ENCODE measurements at places on chromosomes 4 and X.

DNA sequence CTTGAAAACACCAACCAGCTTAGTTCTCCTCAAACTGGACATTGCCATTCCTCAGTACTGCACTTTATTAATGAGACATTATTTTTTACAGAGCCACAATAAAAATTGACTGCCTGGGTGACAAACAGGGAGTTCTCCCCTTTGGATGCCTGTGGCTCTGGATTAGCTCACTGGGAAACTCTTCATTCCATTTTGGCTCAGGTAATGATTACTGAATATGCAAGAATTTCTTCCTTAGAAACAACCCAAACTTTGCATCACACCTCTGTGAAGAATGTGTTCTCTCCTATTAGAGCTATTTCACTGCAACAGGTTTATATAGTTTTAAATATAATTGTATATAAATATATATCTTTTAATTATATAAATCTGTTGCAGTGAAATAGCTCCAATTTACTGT, 2065.8 kb downstream of the ARAP2 start:
- DNase-seq: no peak

GRCh38 chr4:116217781-116218180, 867.6 kb downstream of the TRAM1L1 start:
- no peak for DNase-seq

DNA sequence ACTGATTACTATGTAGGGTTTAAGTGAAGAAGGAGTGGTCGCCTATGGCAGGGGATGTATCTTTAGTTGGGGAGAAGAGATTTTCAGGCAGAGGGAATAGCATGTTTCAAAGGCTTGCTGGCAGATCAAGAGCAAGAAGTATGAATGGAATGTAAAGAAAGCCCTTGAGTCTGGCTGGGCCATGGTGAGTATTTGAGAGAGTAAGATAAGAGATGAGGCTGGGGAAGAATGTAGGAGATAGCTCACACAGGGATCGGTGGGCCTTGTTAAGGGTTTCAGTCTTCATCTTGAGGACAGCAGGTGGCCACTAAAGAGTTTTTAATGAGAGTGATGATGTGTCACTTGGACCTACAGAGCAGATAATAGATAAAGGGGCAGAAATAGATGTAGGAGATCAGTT, 319.1 kb upstream of the RPS6KA3 start:
- DNase-seq: no peak

DNA sequence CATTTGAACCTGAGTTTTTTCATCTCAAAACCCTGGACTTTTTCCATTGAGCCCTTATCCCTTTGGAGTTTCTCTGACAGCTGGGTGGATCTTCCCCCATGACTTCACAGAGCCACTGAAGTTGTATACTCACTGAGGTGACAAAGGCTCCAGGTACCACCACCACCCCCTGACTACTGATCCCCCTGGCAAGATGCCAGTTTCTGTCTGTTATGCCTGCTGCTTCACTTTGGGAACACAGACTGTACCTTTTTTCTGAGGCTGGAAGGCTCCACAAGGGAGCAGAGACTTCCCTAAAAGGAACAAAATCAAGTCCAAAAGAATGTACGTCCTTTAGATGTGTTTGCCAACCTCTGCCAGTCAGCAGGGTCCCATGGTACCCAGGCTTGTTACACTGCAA, 160.3 kb upstream of the JADE1 start:
- DNase-seq: no peak

DNA sequence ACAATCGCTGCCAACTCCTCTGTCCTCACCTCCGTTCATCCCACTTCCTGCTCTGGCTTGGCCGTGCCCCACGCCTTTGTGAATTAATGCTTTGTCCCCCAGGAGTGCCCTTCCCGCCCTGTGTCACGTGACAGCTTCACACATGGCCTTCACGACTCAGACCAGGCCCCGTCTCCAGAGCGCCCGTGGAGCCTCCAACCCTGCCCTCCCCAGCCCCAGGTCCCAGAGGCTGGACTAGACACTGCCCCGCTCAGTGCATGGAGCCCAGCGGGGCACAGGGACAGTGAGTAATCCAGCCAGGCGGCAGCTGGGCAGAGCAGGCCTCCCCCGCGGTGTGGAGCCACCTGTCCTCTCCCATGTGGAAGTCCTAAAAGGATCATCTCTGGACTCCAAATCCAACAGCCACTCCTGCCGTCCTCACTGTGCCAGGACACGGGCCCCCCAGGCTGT, 7.4 kb downstream of the ADRA2C start:
- no peak for DNase-seq

GRCh38 chr4:176758731-176759130, 34.0 kb downstream of the VEGFC start:
- DNase-seq: no peak

DNA sequence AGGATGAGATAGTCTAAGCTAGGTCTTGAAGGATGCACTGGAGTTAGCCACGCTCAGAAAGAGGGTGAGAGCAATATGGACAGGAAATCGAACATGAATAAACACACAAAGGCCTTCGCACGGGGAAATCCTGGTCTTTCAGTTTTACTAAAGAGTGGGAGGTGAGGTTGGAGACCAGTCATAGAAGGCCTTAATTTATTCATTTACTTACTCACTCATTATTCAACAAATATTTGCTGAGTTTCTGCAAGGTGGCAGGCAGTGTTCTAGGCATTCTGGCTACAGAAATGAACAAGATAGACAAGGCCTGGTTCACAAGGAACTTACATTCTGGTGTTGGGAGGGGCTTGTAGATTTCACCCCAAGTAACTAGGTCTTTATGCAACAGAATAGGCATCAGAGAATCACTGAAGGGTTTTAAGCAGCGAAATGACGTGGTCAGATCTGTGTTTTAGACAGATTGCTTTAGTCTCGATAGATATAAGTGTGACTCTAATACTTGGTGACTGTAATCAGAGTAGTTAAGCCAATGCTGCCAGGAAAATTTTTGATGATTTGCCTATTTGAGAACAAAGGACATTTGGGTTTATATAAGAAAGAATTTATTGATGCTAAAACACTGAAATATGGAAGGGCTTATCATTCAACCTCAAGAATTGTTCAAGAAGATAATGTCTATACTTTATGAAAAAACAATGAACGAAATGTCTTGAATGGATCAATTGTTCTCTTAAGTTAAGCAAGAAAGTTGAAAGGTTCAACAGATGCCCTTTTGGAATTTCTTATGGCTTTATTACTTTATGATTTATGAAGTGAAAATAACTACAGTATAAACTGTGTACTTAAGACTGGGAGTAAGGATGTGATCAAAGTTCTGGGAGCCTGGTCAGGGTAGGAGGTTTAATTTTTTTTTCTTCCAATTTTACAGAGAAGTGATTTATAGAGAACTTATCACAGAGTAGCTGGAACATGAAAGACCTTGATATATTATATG, 184.4 kb upstream of the CASK start:
- no peak for DNase-seq

DNA sequence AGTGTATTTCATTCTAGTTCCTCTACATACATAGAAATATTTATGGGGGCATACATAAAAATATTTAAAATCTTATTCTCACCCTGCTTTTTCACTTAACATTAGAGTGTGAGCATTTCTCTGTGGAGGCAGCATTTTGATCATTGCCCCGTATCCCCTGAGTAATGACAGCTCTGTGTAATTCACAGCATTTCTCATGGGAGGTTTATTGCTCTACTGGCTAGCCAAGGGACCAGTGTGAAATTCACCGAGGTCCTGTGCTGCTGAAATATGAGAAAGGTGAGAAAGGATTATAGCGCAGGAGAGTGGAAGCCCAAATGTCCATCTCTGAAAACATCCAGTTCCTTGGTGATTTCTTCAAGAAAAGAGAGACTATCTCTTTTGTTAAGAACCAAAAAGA, 22.9 kb downstream of the PDGFC start:
- DNase-seq: no peak

GRCh38 chr4:55086578-55086977, 38.8 kb downstream of the KDR start:
- DNase-seq: no peak

GRCh38 chr4:83753260-83753659, 217.4 kb downstream of the GPAT3 start:
- DNase-seq: no peak

DNA sequence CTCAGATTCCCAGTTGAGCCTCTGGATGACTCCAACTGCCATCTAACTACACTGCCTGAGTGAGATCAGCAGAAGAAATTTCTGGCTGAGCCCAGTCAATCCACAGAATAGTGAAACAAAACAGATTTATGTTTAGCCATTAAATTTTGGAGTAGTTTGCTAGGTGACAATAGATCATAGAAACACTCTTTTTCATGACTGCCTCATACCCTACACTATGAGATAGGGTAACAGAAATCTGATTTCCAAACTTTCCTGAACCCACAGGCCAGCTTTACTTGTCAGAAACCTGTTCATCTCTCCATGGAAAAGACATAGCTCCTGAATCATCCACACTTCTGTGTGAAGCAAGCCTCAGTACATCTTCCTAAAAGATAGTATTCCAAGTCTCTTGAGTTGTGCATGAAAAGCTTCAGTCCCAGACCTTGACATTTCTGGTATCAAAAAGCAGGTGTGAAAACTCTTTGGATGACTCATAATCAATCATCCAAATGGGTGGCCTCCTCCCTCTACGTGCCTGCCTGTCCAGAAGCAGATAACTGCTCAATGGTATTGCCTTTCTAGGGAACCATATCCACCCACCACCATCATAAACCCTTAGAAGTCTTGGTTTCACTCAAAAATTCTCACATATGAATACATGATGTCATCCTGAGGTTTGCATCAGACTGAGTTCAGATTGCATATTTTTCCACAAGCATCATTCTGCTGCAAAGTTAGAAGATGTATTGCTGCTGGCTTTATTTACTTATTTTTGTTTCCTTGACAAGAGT, 47.5 kb upstream of the RAP2C start:
- DNase-seq: no peak

DNA sequence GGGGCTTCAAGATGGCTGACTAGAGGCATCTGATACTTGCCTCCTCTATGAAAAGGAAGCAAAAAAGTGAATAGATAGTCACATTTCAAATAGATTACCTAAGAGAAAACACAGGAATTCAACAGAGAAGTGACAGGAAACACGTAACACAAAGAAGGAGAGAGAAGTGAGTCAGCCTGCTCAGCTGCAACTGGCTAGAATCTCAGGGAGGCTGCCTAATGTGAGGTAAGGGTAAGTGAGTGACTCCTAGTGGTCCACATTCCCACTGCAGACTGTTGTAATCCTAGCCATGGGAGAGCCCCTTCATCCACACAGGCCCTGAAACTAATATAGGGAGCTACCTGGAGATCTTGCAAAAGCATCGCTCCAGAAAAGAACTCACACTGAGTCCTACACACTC, 179.2 kb downstream of the SLC7A11 start:
- DNase-seq: no peak

- no peak for DNase-seq
These were observed 113.8 kb downstream of the ADRA2C start for GRCh38 chr4:3879681-3880614.

DNA sequence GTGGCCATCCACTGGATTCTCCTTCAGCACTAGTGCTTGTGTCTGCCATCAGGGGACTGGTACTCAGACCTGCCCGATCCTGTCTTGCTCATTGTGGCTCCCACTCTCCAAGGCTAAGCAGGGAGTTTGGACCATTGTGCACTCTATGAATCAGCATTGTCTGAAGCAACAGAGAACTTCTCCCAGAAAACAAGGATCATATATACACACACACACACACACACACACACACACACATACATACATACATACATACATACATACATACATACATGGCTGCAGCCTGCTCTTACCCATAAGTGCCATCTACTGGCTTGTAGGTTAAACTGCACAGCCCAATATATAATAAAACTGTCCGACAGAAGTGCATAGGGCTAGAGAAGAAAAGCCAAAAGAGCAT, 345.3 kb upstream of the LCORL start:
- DNase-seq: peak; percentile 77

GRCh38 chrX:124232523-124233201, 99.8 kb upstream of the TEX13D start:
- peak; percentile 56 for DNase-seq

GRCh38 chrX:71214604-71215337, 8.3 kb upstream of the GJB1 start:
- DNase-seq: no peak

DNA sequence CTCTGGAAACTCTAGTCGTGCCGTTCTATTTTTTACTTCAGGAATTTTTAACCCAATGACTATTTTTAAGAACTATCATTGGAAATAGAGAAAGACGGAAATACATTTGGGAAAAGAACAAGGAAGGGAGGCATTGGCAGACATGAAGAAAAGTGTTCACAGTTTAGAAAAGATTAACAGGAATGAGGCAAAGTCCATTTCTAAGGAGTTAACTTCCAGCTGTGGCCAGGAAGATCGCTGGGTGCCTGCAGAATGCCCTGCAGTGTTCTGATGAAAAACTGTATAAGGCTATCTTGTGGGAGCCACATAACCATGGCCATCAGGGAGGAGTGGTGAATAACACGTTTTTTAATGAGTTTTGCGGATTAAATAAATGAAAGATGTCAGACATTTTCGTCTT, 150.6 kb upstream of the VCX3A start:
- no peak for DNase-seq

GRCh38 chr4:40825014-40825838, 75.5 kb downstream of the NSUN7 start:
- DNase-seq: no peak

DNA sequence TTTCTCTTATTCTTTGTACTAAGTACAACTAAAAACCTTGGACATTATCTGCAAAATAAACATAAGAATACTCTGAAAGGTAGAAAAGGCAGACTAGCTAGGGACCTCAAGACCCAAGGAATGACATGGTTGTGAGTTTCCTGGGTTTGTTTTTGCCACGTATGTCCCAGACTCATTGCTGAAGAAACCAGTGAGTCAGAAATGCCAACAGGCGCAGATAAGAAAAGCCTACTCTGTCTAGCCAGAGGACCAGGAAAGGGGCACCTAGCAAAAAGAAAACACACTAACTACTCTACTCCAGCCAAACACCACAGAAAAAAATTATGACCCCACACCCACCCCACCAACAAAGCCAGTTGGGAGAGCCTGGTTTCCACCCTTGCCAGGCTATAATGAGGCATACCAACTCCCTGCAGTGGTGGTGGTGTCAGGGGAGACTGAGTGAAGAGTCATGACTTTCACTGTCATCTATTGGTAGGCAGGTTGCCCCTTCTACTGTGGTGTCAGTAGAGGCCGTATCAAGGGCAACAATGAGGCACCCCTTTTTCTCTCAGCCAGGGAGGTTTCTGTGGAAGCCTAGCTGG, 10.9 kb downstream of the MTMR1 start:
- DNase-seq: no peak

- peak; percentile 9 for DNase-seq
These were observed 21.2 kb upstream of the GPC3 start for GRCh38 chrX:134006484-134007161.

DNA sequence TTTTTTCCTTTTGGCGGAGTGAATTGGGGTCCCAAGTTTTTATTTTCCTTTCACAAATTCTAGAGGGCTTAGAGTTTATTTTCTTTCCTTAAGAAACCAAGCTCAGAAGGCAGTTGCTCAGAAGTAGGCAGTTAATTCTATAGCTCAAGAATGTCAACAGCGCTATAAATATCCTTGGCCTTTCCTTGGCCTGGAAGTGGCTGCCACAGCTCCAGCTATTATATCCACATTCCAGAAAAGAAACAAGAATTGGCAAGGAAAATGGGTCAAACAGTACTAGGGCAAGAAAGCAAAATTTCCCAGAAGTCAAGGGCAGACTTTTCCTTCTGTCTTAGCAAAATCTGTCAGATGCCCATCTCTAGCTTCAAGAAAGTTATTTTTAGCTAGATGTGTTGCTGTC, 31.0 kb downstream of the SLC10A6 start:
- DNase-seq: no peak

Data from MM.1S (cell line).